Common myeloid progenitor, CD34-positive (primary cell): ENCODE measurements at places on chromosomes 7 and 10.
A peak's percentile ranks its signal among the peaks of the same experiment; 100 is the strongest.

DNA sequence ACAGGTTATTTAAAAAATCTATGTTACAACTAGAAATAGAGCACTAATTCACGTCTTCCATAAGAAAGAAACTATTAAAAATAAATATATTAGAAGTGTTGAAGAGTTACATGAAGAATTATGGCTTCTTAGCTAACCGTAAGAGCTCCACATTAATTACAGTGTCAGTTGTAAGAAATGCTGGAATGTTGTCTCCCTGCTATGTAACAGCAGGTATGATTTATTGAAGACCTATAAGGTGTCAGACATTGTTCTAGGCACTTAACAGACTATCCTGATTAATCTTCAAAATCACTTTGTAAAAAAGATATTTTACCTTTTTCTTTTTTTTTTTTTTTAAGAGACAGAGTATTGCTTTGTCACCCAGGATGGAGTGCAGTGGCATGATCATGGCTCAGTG lies 75.8 kb upstream of the NEBL start:
- no peak for DNase-seq

GRCh38 chr7:11642841-11643240 lies 189.2 kb downstream of the THSD7A start:
- DNase-seq = no peak

DNA sequence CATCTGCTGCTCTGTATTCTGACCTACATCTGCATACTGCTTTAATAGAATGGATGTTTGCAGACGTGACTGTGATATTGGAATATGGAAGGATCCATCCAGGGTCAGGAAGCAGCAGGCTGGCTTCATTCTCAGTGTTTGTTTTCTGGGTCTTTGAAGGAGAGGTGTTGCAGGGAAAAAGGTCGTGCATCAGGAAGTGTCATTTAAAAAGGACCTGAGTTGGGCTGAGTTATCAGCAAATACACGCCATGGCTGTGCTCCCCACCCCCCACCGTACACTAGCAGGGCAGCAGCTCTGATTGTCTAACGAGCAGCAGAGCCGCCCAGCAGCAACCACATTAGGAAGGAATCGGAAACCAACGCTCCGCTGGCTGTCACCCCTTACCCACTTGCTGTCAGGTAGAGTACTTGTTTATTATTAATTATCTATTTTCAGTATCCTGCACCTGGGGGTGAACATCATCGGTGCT lies 63.1 kb upstream of the STEAP1B start:
- no peak for DNase-seq

- peak; percentile 66 for DNase-seq
Observed at GRCh38 chr7:69597278-69598076, 798 bp upstream of the AUTS2 start.

GRCh38 chr7:97015756-97016380 lies 8.8 kb downstream of the DLX5 start:
- DNase-seq = no peak
